ENCODE measurements at places on chromosomes 13 and 19. TPM values are rescaled to one million over a fixed set of nuclear protein-coding genes. Genes with fewer than 3 reads are reported as not detected.

GRCh38 chr19:49391581-49392399 is 3.7 kb downstream of the KASH5 start:
- DNase-seq, result peak; percentile 83

GRCh38 chr19:14731200-14731599 is 41.4 kb downstream of the ZNF333 start:
- DNase-seq, result no peak

DNA sequence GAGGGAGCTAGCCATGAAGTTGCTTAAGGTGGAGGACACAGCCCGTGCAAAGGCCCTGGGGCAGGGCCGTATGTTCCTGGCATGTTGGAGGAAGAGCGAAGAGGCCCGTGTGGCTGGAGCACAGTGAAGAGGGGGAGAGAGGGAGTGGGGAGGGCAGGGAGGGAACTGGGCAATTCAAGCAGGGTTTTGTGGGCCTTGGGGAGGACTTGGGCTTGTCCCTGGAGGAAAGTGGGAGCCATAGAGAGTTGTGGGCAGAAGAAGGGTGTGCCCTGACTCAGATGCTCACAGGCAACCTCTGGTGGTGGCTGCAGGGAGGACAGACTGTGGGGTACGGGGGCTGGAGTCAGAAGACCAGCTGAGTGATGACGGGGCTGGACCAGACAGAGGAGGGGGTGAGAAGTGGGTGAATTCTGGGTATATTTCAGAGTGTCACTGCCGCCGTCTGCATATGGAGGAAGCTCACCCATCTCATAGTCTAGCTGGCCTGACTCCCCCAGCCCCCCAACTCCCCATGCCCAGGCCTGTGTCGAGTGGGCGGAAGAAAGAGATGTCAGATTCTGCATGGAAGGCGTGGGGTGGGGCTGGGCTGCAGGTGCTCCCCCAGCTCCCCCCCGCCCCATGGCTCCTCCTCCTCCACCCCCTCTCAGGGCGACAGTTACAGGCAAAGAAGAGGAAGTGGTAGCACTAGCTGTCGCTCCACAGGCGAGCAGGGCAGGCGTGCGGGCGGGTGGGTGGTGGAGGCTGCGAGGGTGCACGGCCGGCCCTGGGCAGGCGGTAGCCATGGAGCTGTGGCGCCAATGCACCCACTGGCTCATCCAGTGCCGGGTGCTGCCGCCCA is at the start of gene VAV1:
Gene VAV1 (plus strand): TSS at position 681 of the 838 bp plus-strand sequence. CDS start 100 bp downstream, at position 781.
- peak; percentile 84 for DNase-seq

Gene CCDC169
- total RNA-seq, result 1.4 TPM

Gene ARL11
- total RNA-seq, result 0.65 TPM
